ENCODE measurements at places on chromosomes 16 and 17. TPM values are rescaled to one million over a fixed set of nuclear protein-coding genes. Genes with fewer than 3 reads are reported as not detected.

- DNase-seq: peak; percentile 98
These were observed 2.8 kb upstream of the XAF1 start for GRCh38 chr17:6753006-6753445.

DNA sequence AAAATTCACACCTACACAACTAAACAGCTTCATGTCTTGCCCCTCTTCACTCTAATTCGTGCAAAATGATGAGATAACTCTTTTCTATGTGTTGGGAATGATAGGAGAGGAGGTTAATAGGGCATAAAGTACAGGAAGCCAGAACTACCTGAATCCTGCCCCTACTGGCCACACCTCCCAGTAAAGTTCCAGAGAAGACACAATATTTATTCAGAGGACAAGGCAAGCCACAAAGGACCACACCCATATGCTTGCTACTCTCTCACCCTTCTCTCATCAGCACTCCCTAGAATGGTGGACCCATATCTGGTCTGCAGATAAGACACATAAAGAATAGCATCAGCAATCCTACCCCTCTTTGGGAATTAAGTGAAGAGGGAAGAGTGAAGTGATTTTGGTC lies 74.6 kb downstream of the ZNF18 start:
- no peak for DNase-seq

GRCh38 chr17:29776026-29776425 lies 153.3 kb upstream of the CORO6 start:
- DNase-seq: no peak

KIF1C gene
- total RNA-seq: 102 TPM

GRCh38 chr16:56974549-56975300 lies 13.0 kb downstream of the CETP start:
- no peak for DNase-seq

TPSD1 gene
- total RNA-seq: not detected

DNA sequence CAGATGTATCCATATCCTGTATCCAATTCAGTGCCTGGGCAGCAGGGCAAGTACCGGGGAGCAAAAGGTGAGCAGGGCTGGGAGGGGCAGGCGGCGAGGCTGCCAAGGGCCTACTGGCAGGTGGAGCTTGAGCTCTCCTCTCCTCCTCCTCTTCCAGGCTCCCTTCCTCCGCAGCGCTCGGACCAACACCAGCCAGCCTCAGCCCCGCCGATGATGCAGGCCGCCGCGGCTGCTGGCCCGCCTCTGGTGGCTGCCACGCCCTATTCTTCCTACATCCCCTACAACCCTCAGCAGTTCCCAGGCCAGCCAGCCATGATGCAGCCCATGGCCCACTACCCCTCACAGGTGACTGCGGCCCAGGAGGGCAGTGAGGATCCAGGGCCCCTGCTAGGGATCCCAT lies 11.6 kb downstream of the ATXN2L start:
- DNase-seq: no peak

GINS2 gene
- 51.4 TPM for total RNA-seq

- DNase-seq: peak; percentile 46
These were observed 79.4 kb downstream of the CCDC182 start for GRCh38 chr17:57665696-57666095.

GFAP gene
- total RNA-seq: not detected

DNA sequence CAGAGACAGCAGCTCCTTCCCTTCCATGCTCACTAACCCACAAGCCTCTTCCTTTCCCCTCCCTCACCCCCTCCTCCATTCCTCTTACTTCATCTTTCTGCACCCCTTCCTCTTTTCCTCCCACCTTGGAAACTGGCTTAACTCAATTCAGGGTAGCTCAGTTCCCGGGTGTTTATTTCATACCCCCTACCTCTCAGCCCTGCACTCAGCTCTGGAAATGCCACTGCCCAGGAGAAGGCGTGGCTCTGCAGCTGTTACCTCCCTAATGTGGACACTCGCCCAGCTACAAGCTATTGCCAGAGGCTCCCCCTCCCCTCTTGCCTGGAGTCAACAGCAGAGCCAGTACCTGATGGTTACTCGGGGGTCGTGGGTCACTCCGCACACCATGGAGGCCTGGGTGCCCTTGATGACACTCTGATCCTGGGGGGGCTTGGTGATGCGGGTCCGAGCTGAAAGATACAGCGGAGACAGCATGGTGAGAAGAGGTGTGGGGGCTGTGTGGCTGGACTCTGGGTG lies 118.4 kb upstream of the CDC42EP4 start:
- DNase-seq: no peak

DNA sequence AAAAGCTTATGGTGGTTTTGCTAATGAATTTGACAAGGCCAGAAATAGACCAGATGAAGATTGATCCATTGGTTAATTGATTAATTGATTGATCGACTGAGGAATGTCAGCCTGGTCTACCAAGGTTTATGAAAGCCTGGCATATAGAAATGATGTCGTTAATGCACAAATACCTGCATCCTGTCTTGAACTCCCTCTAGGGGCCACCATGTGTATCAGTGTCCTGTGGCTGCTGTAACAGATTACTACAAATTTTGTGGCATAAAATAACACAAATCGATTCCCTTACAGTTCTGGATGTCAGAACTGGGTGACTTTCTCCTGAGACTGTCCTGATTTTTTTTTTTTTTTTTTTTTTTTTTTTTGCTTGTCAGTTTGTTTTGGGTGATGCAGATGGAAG lies 553.2 kb downstream of the MAF start:
- no peak for DNase-seq

- DNase-seq: no peak
These were observed 23.8 kb downstream of the TEX14 start for GRCh38 chr17:58667934-58668597.

KRTAP17-1 gene
- total RNA-seq: not detected

- peak; percentile 92 for DNase-seq
These were observed 310.6 kb downstream of the SEC14L1 start for GRCh38 chr17:77451245-77451893.

MEFV gene
- not detected for total RNA-seq

DNA sequence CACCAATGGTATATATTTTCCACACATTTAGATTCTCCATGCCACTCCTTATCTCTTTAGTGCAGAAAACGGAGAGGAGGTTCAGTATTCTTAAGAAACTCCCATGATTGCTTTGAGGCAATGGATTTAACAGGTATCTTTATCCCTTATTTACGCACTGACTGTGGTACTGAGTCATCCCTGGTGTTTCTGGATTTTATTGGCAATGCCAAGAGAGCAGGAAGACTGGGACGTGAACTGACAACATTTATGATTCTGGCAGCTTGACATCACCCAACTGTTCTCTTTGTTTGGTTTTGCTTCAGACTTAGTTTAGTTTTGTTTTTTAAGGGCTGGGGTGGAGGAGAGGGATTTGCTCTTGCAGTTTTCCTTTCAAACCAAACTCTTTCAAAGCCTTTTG lies 131.4 kb downstream of the WWOX start:
- no peak for DNase-seq

DNA sequence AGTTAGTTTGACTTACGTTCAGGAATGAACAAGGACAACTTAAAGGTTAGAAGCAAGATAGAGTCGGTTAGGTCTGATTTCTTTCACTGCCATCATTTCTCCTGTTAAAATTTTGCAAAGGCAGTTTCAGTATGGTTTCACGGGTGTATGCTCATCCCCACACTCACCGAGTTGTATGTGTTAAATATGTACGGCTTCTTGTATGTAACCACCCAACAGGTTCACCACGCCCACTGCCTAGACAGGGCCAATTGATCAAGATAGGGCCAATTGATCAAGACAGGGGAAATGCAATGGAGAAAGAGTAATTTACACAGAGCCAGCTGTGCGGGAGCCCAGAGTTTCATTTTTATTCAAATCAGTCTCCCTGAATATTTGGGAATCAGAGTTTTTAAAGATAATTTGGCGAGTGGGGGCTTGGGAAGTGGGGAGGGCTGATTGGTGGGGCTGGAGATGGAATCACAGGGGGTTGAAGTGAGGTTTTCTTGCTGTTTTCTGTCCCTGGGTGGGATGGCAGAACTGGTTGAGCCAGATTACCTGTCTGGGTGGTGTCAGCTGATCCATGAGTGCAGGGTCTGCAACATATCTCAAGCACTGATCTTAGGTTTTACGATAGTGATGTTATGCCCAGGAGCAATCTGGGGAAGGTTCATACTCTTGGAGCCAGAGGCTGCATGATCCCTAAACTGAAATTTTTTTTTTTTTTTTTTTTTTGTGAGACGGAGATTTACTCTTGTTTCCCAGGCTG lies 62.4 kb upstream of the PLCG2 start:
- no peak for DNase-seq

DNA sequence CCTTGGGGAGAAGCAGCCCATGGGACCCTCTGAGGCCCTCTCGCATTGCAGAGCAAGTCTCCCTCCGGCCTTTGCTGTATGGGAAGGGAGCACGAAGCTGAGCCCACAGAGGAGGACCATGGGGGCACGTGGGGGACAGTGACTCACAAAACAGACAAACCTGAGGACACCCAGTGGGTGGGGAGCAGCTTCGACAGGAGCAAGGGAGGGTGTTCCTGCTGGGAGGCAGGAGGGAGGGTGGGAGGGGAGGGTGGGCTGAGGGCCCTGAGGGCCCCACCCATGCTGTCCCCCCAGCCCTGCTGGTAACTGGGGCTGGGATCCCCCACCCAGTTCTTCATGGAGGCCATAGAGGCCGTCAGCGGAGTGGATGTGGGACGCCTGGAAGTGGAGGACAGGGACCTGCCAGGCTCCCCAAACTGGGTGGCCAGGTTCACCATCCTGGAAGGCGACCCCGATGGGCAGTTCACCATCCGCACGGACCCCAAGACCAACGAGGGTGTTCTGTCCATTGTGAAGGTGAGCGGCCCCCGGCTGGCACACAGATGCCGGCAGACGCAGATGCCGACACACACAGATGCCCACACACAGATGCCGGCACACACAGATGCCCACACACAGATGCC lies 12.5 kb downstream of the SLC22A31 start:
- no peak for DNase-seq

ZG16 gene
- total RNA-seq: not detected

- no peak for DNase-seq
These were observed 73.4 kb downstream of the MPRIP start for GRCh38 chr17:17115620-17116019.

- no peak for DNase-seq
These were observed 282.4 kb upstream of the DYNLRB2 start for GRCh38 chr16:80258407-80258806.

DNA sequence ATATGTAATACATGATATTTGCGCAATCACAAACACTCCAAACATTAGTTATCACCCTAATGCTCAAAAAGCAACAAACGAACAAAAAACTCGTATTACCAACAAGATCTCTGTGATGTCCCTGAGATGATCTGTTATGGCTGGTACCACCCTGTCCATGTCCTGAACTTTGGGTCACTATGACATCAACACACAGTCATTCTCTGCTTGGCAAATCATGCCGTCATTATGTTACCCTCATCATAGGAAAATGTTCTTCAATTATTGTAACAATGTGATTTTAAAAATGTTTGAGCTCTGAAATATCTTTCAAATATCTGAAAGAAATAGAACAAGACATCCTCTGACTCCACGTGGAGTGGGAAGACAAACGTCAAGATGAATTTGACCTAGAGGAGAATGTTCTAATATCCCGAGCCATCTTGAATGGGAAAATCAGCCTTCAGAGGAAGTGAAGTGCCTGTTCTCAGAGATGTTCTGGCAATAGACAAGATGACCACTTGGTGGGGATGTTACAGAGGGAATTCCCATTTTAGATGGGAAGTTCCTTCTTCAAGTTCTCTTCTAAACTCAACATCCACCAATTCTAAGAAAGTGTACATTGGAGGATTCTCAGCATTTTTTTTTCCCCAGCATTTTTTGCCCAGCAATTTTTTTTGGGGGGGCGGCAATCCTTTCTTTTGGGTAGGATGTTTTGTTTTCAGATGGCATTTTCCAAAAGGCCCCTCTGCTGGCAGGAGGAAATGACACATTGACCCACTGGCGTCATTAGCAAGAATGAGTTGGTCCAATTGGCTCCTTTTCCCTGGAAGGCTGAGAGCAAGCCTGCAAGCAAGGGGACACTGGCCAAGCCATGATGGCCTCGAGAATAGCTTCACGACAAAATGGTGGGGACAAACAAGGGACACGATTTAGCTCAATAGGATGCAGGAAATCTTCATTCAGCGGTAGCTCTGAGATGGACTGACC lies 3.7 kb upstream of the HSD17B2 start:
- DNase-seq: peak; percentile 38

AOC3 gene
- not detected for total RNA-seq

FHOD1 gene
- 15.8 TPM for total RNA-seq

GRCh38 chr16:1825864-1826690 lies 548 bp downstream of the HAGH start:
- no peak for DNase-seq

- DNase-seq: no peak
These were observed 27.9 kb upstream of the OR4D1 start for GRCh38 chr17:58120195-58120822.

Data from SJSA1 (cell line).